NCI-H1417 treated with DMSO at 0.1 percent for 48 hours (cell line): ENCODE measurements at places on chromosomes 6 and 20.

DNA sequence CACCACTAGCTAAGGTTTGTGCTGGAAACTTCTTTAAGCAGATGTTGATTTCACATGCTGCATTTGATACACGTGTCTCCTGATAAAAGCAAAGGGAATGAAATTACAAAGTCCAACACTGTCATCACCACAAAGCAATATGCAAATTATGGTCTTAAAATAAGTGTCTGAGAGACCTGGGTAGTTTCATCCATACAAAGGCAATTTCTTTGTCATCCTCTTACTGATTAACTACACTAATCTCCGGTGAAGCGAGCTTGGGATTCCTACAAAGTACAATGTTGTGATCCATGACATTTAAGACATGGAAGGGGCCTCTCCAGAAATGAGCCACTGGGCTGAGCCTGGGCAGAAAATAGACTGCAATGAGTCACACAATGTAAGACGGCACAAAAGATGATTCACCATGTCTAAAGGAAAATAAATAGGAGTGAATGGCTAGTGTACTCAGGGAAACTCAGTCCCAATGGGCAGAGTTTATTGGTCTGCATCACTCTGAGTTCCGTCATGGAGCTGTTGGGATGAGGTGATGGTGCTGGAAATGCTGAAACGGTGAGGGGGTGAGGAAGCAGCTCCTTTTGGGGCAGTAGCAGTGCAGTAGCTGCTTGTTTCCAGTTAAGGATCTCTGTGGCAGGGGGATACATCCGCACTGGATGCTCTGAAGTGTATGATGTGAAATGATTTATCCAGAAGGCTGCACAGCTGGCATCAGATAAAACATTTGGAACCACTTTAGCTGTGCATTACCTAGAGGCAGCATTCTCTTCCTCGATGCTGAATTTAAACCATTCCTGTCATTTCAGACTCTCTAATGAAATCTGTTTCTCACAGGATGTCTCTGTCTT is 103.3 kb downstream of the IBTK start:
- no peak for DNase-seq

DNA sequence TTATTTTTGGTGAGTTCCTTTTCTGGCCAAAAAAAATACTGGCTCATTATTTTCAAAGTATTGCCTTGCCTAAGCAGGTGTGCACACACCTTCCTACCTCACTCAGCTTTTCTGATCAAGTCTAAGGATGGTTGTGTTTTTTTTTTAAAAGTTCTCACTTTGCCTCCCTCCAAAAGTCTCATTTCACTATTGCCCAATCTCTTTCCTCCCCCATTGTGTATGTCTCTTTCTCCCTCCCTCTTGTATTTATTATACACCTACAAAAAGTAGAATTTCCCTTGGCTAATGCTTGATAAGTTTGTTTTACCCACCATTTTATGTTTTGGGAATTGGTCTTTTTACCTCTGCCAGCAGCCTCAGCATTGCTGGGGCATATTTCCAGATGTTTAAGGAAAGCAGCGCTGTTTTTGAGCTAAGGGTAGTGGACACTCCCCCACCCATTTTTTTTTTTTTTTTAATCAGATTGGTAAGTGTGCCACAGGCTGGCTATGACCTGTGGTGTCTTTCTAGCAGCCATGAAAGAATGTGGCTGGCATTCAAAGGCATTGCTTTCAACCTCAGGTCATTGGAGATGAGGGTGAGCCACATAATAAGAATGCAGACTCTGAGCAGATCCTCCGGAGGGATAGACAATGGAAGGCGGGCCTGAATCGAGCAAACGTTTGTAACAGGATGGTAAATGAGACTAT is 668.6 kb downstream of the UTRN start:
- no peak for DNase-seq

- no peak for DNase-seq
Measured at GRCh38 chr6:165956874-165957273, 210.8 kb downstream of the TBXT start.

GRCh38 chr20:1422753-1423152 is 29.9 kb upstream of the FKBP1A start:
- DNase-seq = no peak

- no peak for DNase-seq
Measured at GRCh38 chr6:84618836-84619235, 145.6 kb downstream of the TBX18 start.

GRCh38 chr6:89961481-89961880 is 67.2 kb downstream of the GJA10 start:
- DNase-seq = no peak

DNA sequence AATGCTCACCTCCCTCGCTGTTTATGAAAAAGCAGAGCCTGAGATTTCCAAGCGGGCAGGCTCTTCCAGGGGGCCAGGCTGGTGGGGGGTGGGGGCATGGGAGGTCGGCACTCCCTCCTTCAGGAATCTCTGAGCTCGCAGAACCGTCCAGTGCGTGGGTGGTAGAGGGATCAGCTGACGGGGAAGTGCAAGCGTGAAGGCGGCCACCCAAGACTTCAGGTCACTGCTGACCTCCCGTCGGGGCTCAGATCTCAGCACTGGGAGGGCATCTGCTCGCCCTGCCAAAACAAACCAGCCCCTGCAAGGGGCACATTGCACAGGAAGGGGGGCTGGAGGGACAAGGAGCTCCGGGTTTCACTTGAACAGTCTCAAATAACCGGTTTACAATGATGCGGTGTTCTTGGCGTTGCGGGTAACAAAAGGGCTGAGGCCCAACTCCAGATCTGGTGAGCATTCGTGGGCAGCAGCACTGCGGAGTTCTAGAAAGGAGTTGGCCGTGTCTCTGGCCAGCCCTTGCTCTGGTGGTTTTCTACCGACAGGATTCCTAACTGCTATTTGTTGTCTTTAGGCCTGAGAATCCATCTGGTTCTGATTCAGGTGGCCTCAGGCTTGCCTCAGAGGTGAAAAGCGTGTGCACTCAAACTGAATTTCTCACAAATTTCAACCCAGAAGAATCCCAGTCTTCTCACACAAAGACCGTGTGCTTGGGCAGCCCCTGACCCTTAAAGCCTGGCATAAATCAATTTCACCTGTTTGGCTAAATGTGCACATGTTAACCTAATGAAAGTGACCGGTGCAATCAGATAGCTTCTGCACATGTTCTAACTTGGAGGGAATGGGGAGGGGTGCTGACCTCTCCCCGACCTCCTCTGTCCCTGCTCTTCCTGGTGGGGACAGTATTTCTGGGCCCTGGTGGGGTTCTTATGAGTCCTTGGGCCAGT is 191.6 kb downstream of the MYLK4 start:
- no peak for DNase-seq

- DNase-seq = no peak
Measured at GRCh38 chr6:47952640-47953039, 158.4 kb downstream of the PTCHD4 start.
